Caco-2 (cell line): ENCODE measurements at places on chromosomes 11 and 22.

DNA sequence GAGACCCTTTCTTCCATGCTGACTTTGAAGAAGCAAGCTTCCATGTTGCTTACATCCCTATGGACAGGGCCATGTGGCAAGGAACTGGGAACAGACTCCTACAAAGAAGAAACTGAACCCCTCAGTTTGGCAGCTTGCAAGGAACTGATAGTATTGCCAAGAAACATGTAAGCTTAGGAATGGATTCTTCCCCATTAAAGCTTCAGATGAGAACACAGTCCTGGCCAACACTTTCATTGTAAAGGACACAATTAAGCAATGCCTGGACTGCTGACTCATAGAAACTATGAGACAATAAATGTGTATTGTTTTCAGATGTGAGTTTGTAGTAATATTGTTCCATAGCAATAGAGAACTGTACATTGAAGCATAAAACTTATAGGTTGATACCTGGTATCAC lies 82.4 kb downstream of the AASDHPPT start:
- no peak for DNase-seq

DNA sequence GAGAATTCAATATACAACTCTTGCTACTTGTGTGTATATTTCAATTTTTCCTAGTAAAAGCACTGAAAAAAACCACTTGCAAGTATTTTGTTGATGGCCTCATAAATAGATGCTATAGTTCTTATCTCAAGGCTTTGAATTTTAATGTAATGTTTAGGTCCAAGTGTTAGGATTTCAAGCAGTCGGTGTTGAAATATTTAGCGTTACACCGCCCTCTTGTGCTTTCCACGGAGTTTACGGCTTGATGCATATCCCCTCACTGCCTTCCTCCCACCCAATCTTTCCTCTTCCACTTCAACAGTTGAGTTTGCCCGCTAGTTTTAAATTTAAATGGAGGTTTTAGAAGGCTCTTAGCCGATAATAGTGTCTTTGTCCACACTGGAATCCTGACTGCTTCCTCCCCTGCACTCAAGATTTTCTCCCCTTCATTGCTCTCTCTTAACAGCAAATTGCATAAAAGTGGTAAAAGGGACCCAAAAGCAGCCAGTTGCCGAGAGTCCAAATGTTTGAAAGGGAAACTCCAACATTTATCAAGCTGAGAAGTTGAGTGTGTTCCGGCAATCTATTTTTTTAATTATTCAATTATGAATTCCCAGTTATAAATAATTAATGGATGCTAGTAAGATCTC lies 25.9 kb upstream of the HTATIP2 start:
- no peak for DNase-seq

GRCh38 chr11:64150051-64150450 lies 15.9 kb downstream of the MACROD1 start:
- no peak for DNase-seq

GRCh38 chr11:101224221-101224620 lies 94.6 kb upstream of the PGR start:
- no peak for DNase-seq

GRCh38 chr11:26204101-26204500 lies 127.8 kb upstream of the ANO3 start:
- no peak for DNase-seq

- DNase-seq, result no peak
These were observed 52.6 kb downstream of the ABTB2 start for GRCh38 chr11:34305193-34305592.
